Fibroblast of the conjunctiva (primary cell): ENCODE measurements at places on chromosomes 6 and 20.

GRCh38 chr20:18992418-18992817 is 178.8 kb downstream of the SCP2D1 start:
- no peak for DNase-seq

GRCh38 chr6:127403636-127404035 is 55.6 kb downstream of the KIAA0408 start:
- no peak for DNase-seq

DNA sequence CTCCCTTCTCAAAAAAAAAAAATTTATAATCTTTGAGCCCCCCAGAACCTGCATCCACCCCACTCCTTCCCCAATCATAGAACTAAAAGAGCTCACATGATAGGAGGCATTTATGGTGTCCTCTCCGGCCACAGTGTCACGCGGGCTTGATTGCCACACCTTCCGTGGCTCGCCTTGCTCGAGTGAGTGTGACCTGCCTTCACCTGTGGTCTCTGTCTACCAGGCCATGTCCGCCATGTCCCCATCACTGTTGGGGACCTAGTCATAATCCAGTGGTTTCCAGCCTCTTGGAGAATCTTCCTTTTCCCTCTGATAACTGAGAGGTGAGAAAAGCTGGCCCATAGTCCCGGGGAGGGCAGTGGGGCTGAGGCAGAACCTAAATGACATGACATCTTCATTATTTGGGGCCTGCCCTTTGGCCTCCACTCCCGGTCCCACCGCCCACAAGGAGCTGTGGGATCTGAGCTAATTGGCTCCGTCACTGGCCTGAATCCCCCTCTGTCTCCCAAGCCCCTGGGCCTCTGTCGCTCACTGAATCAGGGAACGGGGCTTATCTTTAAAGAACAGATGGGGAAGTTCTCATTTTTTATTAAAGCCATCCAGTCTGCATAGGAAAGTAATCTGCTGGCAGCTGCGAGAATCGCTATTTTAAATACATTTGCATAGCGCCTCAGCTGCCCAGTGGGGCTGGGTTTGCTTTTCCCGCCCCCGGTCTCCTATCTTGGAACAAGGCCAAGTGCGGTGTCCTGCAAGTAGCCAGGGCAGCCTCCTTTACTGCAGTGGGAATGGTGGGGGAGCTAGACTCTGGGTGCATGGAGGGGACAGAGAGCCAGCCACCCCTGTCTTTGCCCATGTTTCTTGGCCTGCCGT is 197.6 kb upstream of the PMEPA1 start:
- DNase-seq: no peak

GRCh38 chr6:102742028-102742427 is 1348.5 kb downstream of the GRIK2 start:
- no peak for DNase-seq

DNA sequence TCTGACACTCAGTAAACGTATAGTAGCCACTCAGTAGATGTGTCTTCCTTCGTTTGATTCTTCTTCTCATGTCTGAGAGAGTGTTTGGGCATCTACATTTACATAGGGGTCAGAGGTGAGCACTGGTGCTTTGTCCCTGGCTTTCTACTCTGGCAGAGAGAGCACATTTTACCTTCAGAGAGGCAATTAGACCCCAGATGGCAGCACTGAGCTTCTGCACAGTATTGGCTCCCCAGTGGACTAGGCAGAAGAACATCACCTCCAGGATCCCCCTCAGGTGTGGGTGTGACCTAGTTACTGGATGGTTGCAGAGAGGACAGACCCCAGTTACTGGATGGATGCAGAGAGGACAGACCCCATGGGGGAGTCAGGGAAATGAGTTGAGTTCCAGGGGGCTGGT is 327.2 kb downstream of the DHX35 start:
- DNase-seq: no peak

GRCh38 chr6:118588626-118589025 is 40.5 kb downstream of the PLN start:
- no peak for DNase-seq

DNA sequence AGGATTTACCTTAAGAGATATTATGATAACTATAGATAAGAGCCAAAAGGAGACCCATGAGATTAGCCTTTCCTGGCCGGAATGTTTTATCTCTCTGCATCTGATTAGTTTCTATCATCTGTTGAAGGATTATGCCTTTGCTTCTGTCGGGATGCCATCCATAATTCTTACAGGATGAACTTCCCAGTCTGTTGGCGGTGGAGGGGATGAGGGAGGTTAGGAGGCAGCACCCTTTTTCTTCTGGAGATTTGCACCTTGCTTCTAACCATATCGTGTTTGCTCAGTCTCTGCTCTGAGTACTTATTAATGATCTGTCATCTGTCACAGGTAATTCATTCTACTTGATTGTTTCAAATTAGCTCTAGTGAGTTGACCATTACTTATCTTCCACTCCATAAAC is 292.1 kb downstream of the KHDC1L start:
- no peak for DNase-seq

DNA sequence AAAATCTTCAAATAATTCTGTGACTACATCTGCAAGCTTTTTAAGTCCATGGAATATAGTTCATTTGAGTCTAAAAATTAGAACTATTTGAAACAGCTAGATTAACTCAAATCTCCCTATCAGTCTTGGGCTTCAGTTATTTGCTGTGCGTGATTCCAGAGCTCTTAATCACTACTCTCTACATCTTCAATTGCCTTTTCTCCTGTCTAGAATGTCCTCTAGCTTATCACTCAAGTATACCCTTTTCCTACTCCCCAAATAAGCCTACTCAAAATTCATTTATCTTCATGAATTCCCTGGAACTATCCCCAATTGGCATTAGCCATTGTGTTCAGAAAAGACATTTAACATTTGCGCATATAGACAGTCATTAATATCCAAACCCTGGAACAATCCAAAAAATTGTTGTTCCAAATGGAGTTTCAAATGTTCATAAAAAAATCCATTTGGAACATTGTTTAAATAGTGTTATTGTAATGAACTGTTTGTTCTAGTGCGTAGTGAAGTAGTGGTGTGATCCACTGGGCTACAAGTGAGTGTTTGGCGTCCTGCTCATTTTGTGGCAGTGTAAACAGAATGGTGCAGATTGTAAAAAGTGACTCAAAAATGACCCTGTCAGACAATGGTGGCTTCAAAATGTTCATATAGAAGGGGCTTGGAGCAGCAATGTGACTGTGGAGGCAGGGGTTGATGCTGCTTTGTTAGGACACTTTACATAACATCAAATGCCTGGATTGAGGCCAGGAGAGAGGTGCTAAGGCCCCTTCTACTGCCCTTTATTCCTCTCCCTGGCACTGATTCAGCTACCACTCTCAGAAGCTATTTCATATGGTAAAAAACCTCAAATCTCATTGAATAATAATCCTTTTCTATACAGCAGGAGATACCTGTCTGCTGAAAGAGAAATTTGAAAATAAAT is 122.3 kb downstream of the KIF6 start:
- DNase-seq: no peak

GRCh38 chr20:62724692-62725595 is 16.3 kb downstream of the NTSR1 start:
- DNase-seq: no peak

DNA sequence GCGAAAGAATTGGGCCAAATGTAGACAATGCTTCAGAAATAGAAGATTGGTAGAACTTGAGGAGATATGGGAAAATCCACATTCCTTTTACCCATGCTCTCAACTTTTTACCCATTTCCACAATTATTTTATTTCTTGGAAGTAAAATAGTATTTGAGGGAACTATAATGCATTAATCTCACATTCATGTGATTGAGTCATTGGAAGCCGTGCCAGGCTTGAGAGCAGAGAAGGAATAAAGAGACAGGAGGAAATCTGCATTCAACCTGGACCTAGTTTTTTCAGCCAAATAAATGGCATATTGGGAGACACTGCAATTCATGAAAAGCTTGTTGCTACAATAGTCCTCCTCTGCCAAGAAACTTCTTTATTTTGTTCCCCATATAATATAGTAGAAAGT is 2.8 kb upstream of the NUP153 start:
- DNase-seq: no peak

- no peak for DNase-seq
Observed at GRCh38 chr6:170545405-170545804, 7.7 kb downstream of the PSMB1 start.

- DNase-seq: no peak
Observed at GRCh38 chr6:166684866-166685265, 57.8 kb upstream of the RPS6KA2 start.

- DNase-seq: no peak
Observed at GRCh38 chr6:38646166-38646878, 6.6 kb upstream of the BTBD9 start.

GRCh38 chr6:43714311-43715055 is 26.9 kb upstream of the MRPS18A start:
- peak; percentile 72 for DNase-seq

GRCh38 chr6:107402533-107402932 is 56.8 kb downstream of the PDSS2 start:
- DNase-seq: no peak

DNA sequence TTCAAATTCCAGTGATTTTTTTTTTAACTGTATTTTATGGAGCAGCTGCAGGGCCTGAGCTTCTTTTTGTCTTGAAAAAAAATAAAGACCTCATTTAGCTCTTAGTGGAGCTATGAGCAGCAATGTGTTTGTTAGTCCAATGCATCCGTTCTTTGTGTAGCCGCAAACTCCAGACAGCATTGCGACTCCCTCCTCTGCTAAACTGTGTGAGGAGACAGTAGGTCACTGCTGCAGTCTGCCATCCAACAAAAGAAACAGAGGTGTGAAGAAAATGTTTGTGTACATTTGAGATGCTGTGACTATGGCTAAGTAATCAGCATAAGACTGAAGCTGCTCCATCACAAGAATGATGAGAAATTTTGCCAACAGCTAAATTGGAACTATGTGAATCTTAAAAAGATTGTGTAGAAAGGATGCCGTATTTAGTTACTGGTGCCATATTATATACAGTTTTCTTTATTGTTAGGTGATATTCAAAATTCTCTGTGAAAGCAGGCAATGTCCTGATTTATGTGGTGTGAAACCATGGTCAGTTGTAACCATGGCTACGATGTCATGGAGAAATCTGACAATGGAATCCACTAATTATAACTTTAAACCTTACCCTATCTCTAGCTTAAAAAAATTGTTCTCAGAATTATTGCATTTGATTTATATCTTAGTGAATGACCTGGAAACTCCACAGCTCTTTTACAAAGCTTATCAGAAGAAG is 428.8 kb upstream of the EPHA7 start:
- DNase-seq: no peak

- DNase-seq: no peak
Observed at GRCh38 chr20:44174996-44175765, 11.8 kb downstream of the JPH2 start.

- DNase-seq: no peak
Observed at GRCh38 chr6:90939906-90940305, 353.0 kb upstream of the MAP3K7 start.

DNA sequence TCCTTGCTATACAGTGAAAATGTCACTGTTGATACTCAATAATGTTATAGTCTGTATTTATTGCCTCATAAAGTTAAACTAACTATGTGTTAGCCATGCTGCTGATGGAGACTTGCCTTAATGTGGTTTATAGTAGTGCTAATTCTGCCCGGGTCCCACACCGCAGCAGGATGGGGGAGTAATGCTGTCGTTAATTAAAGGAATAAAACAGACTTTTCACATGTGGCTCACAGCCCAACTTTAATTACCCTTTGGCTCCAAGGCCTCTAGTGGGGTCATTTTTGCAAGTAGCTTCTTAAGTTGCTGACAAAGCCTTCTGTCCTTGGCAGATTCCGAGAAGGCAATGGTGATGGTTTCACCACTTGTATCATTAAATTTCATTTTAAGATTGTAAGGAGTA is 634.3 kb downstream of the TBC1D32 start:
- DNase-seq: no peak

GRCh38 chr20:507761-508332 is 35.7 kb downstream of the CSNK2A1 start:
- no peak for DNase-seq

DNA sequence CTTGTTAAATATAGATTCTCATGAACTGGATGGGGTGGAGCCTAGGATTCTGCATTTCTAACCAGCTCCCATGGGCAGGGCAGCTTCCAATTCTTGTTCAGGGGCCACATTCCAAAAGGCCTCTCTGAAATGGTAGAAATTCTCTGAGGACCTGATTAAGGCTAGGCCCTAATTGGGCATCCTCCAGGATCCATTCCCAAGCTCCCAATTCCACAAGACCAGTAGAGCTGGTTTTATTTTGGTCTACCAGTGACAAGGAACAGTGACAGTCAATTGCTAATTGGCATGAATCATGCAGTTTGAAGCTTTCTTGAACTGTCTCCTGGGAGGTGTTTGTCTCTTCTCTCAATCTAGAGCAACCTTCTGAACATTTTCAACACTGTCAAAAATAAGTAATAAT is 3.0 kb downstream of the THBD start:
- no peak for DNase-seq

DNA sequence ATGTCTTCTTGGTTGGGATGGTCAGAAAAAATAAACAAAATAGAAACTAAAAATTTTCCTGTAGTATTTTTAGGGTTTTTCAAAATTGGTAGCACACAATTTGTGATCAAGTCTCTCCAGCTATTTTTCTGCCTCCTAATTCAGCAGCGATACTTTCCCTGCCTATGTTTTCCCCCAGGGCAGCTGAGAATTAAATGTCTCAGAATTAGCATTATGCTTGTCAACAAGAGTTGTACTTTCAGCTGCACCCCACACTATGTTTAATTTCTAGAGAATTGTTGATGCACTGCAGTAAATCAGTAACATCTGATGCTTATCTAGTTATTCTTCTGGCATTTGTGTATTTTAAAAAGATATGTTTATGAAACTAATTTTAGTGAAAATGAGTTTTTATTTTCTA is 34.2 kb upstream of the ZNF337 start:
- no peak for DNase-seq

- no peak for DNase-seq
Observed at GRCh38 chr6:28910901-28911690, 12.7 kb downstream of the TRIM27 start.

GRCh38 chr6:148967011-148967520 is 220.2 kb downstream of the UST start:
- DNase-seq: no peak

- DNase-seq: no peak
Observed at GRCh38 chr6:136173519-136174507, 76.3 kb downstream of the MTFR2 start.

GRCh38 chr20:46192376-46192944 is 74.3 kb downstream of the CD40 start:
- DNase-seq: no peak

DNA sequence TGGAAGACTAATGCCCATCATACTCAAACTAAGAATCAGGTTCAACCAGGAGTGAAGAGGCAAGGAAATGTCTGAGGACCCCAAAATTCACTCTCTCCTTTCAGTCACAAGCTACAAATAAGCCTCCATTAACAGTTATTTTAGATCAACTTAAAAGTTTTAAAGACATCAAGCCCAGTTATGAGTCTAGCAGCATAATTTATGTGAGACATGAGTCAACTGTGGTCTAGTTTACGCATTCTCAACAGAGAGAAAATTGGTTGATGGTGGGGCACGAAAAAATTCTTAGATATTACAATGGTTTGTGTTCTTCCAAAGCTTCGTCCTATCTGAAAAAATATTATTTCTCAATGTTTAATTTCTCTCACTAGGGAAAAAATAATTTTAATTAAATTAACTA is 204.9 kb upstream of the NT5E start:
- DNase-seq: no peak

- no peak for DNase-seq
Observed at GRCh38 chr20:8438748-8439147, 306.7 kb downstream of the PLCB1 start.
